NCI-H2081 treated with DMSO at 0.1 percent for 48 hours (cell line): ENCODE measurements at places on chromosomes 12 and 14.

DNA sequence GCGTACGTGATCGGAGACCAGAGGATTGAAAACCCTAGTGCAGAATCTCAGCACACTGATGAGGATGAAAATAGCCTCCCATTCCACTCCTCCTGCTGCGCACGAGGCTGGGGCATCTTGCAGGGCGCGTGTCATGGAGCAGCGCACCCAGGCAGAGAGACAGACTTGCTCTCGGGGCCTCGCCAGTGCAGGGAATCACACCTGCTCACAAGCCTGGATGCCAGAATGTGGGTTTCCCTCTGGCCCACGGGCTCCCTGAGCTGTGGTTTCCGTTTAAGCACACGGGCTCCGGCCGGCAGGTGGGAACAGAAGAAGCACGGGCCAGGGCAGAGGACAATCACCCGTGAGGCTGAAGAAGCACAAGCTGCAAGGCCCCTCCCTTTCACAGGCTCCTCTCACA is 2.0 kb downstream of the FGF6 start:
- DNase-seq: no peak

GRCh38 chr14:54774824-54775223 is 127.8 kb downstream of the GCH1 start:
- no peak for DNase-seq

DNA sequence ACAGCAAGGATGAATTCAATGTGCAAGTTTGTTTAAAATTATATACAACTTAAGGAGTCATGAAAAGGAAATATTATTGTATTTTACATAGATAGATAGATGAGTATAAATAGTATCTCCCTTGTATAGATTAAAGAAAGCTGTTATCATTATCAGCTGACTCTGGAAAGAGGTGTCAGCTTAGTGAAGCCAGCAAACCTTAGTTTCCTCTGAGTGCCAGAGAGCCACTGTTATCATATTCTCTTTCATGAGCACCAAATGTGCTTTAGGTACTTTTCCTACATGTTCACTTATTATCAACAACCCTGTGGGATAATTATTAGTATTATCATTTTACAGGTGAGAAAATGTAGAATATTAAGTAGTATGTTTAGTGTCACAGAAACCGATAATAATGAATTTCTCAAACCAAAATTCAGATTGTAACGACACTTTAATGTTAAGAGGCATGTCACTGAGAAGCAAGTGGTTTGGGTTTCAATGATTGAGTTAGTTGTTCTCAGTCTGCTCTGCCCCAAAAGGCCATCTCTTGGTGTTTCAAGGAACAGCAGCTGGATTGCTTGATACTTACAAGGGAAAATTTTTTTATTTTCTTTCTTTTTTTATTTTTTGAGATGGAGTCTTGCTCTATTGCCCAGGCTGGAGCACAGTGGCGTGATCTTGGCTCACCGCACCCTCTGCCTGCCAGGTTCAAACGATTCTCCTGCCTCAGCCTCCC is 53.7 kb downstream of the PLEKHA5 start:
- DNase-seq: no peak

DNA sequence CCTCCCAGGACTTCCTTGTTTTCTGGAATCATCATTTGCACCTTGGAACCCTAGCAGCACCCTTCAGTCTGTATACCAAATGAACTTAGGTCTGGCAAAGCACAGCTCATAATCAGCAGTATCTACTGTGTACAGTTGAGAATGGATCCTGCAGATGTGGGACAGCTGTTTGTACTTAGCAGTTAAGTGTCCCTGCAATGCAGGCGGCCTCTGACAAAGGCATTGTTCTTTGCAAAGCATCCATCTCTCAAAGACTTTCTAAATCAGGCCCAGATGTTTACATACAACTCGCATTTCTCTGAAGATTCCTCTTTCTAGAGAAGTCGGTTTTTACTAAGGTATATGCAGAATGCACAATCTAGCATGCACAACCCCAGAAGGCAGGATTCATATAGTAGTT is 170.5 kb upstream of the RBM19 start:
- DNase-seq: no peak

GRCh38 chr14:52044791-52045522 is 23.9 kb downstream of the NID2 start:
- DNase-seq: no peak
